ENCODE measurements at places on chromosomes 5 and 9.

- DNase-seq = no peak
Measured at GRCh38 chr9:136538599-136539426, 7.0 kb downstream of the NOTCH1 start.

DNA sequence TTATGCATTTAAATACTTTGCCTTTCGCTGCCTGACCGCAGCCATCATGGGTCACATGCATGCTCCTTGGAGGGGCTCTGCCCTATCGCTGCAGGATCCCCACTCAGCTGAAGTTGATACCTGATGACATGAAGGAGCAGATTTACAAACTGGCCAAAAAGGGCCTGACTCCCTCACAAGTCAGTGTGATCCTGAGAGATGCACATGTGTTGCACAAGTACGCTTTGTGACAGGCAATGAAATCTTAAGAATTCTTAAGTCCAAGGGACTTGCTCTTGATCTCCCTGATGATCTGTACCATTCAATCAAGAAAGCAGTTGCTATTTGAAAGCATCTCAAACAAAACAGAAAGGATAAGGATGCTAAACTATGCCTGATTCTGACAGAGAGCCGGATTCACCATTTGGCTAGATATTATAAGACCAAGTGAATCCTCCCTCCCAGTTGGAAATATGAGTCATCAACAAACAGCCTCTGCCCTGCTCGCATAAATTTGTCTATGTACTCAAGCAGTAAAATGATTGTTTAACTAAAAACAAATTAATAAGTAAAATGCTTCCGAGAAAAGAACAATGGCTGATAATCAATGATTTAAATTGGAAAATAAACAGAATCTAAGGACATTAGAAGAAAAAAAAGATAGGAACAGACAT lies 41.6 kb upstream of the PPP2CA start:
- DNase-seq = no peak

DNA sequence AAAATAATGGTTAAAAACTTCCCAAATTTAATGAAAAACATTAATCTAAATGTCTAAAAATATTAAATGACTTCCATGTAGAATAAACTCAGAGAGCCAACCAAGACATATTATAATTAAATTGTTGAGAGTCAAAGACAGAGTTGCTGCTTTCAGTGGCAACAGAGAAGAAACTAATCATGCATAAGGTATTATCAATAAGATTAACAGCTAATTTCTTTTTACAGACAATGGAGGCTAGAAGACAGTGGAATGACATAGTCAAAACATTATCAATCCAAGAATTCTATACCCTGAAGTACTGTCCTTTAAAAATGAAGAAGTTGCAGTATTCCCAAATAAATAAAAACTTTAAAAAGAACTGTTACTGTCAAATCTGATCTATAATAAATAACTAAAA lies 268.7 kb downstream of the IRX2 start:
- no peak for DNase-seq

DNA sequence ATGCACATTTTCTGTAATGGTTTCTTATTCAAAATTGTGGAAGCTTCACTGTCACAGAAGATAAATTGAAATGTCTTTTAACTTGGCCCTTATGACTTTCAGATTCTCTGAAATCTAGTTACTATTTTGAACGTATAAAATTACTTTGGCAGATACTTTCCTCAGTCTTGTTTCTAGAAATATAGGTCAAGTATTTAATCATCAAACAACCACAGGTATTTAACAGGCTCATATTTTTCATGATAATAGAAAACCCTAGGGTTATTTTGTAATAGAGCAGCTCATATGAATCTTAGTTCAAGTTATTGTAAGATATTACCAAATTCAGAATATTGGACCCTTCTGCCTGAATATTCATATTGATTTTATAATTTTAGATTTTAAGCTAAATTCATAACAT lies 236.0 kb upstream of the CDH18 start:
- DNase-seq = no peak

- no peak for DNase-seq
Measured at GRCh38 chr5:62575489-62575888, 3.1 kb upstream of the LRRC70 start.

- no peak for DNase-seq
Measured at GRCh38 chr9:87642330-87643106, 83.4 kb upstream of the CTSL start.

GRCh38 chr9:4292781-4293180 lies 7.1 kb downstream of the GLIS3 start:
- no peak for DNase-seq

GRCh38 chr5:103364074-103364473 lies 105.5 kb downstream of the MACIR start:
- no peak for DNase-seq

DNA sequence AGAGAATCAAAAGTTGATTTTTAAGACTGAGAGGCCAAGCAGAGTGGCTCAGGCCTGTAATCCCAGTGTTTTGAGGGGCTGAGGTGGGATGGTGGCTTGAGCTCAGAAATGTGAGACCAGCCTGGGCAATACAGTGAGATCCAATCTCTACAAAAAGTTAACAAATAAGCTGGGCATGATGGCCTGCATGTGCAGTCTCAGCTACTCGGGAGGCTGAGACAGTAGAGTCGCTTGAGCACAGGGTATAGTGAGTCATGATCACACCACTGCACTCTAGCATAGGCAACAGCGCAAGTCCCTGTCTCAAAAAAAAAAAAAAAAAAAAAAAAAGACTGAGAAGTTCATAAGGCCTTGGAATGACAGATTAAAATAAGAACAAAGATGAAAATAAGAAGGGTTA lies 177.2 kb downstream of the TMEM232 start:
- no peak for DNase-seq

GRCh38 chr9:114278881-114279570 lies 43.9 kb upstream of the ORM1 start:
- DNase-seq = no peak

DNA sequence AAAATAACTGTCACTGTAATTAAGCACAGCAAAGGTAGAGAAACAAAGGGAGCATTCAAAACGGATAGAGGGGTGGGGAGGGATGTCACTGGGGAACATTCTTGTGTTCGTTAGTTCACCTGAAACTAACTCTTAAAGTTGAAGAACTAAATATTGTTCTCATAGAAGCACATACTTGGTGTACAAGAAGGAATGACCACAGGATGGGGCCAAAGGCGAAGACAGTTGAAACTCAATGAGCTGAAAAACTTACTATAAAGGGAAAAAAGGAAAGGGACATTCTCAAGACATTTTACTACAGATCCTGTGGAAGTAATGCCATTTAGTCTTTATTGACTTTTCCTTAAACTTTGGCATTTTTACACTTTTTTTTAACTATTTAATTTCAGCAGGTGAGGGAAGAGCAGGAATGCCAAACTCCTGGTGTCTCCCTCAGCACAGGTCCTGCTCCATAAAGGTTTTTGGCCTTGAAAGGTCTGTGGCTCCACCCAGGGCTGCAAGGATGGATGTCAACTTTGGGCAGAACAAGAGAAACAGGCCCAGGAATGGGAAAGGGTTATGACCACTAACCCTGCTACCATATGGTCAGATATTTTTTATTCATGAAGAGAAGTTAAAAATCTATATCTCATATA lies 197.6 kb upstream of the RASA1 start:
- DNase-seq = no peak

- no peak for DNase-seq
Measured at GRCh38 chr5:142357469-142358090, 32.8 kb upstream of the SPRY4 start.

GRCh38 chr5:80414113-80414512 lies 6.2 kb downstream of the ZFYVE16 start:
- no peak for DNase-seq

GRCh38 chr9:88808019-88808656 lies 183.1 kb upstream of the S1PR3 start:
- DNase-seq = no peak

GRCh38 chr9:35510754-35511428 lies 21.0 kb downstream of the RUSC2 start:
- no peak for DNase-seq

DNA sequence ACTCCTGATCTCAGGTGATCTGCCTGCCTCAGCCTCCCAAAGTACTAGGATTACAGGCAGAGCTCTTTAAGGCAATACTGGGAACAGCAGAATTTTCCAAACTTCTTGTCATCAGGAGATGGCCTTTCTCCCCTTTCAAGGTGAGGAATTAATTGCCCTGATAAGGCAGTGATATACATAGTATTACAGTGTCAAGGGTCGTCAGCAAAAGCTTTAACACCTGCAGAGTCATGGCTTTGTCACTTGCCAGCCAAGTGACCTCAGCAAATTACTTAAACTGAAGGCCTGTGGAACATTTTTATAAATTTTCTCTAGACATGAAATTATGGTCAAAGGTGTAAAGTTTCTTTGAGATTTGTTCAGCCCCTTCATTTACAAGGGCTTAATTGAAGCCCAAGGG lies 59.5 kb downstream of the FBXO38 start:
- DNase-seq = no peak

- DNase-seq = no peak
Measured at GRCh38 chr9:99405359-99405758, 183.3 kb downstream of the SEC61B start.

DNA sequence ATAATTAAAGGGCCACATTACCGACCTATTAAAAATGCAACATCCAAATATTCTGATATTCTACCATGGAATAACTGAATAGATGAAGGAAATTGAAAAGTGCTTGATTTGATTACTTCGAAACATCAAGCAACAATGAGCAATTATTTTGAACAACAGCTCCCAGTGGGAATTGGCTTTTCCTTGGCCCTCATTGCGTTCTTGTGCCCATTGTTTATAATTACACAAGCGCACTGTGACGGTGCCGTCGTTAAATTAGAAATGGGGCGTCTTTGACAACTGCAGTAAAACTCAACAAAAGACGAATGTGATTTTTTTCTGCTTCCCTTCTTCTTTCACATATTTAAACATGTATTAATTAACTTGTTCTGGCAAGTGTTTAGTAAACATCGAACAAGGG lies 61.6 kb downstream of the CDH6 start:
- DNase-seq = no peak

DNA sequence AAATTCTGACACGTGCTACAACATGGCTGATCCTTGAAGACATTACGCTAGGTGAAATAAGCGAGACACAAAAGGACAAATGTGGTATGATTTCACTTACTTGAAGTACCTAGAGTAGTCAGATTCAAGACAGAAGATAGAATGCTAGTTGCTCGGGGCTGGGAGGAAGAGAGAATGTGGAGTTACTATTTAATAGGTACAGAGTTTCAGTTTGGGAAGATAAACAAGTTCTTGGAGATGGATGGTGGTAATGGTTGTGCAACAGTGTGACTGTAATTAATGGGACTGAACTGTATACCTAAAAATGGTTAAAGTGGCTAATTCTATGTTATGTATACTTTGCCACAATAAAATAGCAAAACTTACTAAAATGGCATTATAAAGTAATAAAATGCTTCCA lies 34.4 kb downstream of the PAM start:
- no peak for DNase-seq

- DNase-seq = no peak
Measured at GRCh38 chr9:125325826-125326225, 64.2 kb downstream of the GAPVD1 start.

DNA sequence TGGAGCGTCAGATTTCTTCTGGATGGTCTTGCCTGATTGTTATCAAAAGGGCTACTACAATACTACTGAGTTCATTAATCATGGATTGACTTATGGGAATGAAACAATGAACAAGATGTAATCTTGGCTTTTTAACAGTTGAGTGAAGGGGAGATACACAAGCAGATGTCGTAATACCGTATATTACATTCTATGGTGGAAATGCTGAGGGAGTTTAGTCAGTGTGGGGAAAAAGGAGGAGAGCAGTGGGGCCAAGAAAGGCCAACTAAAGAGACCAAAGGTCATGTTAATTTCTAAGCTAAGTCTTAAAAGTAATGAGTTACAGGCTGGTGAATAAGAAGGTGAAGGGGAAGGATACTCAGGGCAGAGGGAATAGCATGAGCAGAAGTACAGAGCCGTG lies 29.0 kb upstream of the PSAT1 start:
- no peak for DNase-seq

- DNase-seq = no peak
Measured at GRCh38 chr5:178326374-178326715, 93.7 kb upstream of the PHYKPL start.

- DNase-seq = no peak
Measured at GRCh38 chr9:96524764-96525163, 74.8 kb downstream of the HABP4 start.

GRCh38 chr5:94423411-94423810 lies 195.0 kb downstream of the KIAA0825 start:
- no peak for DNase-seq

GRCh38 chr5:60436518-60436917 lies 263.4 kb downstream of the DEPDC1B start:
- no peak for DNase-seq

DNA sequence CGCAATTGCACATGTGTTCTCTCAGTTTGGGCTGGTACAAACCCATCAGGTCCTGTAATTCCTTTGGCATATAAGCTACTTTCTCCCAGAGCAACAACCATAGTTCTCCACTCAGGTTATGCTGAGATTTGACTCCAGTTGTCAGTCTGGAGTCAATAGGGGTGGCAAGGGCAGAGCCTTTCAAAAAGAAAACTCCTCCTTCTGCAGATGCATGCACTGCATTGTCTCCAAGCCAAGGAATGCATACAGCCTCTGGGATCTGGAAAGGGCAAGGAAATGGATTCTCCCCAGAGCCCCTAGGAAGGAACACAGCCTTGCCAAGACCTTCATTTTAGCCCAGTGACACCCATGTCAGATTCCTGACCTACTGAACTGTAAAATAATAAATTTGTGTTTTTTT lies 31.0 kb upstream of the GZMA start:
- DNase-seq = no peak
